Activated naive CD4-positive, alpha-beta T cell treated with anti-CD3 and anti-CD28 coated beads, Interleukin-2, amount 10 ng/mL, durations not matched to agents 7 days and 5 days (primary cell): ENCODE measurements at places on chromosomes 11 and 22.

- no peak for DNase-seq
Observed at GRCh38 chr22:47139013-47139789, 376.8 kb downstream of the TBC1D22A start.

- no peak for DNase-seq
Observed at GRCh38 chr22:36151006-36151595, 9.5 kb downstream of the APOL3 start.

- DNase-seq = no peak
Observed at GRCh38 chr11:119029340-119030028, 1.2 kb downstream of the SLC37A4 start.

GRCh38 chr11:11622772-11623171, 967 bp upstream of the GALNT18 start:
- no peak for DNase-seq

- no peak for DNase-seq
Observed at GRCh38 chr22:40237241-40237640, 59.5 kb downstream of the TNRC6B start.

- no peak for DNase-seq
Observed at GRCh38 chr11:91967026-91967690, 257.5 kb upstream of the FAT3 start.

GRCh38 chr11:14249121-14249963, 109.6 kb downstream of the RRAS2 start:
- peak; percentile 79 for DNase-seq

DNA sequence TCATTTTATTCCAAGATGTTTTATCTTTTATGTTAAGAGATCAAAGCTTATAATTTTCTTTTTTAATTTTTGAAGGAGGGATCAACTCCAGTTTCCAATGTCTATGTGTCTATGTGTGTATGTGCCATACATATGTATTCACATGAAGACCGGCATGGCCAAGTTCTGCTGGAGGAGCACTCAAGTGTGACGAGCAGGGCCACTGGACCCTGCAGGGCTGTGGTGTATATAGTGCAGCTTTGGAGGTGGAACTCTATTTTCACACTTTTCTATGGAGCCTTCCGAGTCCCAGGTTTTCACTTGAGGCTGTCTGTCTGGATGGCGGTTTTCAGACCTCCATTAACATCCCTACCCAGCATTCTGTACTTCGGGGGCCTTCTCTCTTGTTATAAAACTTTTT, 36.5 kb upstream of the TTC12 start:
- DNase-seq = no peak

DNA sequence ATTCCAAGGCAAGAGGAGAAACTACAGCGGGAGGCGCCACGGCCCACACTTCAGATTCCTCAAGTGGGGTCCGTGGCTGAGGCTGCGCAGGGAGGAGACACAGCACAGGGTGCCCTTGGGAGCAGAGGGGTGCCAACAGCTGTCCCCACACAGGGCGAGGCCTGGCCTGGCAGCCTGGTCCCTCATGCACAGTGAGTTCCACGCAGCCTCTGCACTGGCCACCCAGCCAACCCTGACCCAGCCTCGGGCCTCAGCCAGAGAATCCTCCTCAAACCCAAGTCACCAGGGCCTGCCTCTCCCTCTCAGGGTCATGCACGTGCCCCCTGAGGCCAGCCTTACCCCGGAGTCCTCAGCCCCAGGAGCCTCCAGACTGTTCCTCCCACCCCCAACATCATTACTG, 22.4 kb upstream of the MOB2 start:
- no peak for DNase-seq

GRCh38 chr11:68469122-68469521, 8.6 kb downstream of the PPP6R3 start:
- DNase-seq = no peak
